ENCODE measurements at places on chromosomes 2 and 18. TPM values are rescaled to one million over a fixed set of nuclear protein-coding genes. Genes with fewer than 3 reads are reported as not detected.

- peak overlapping the region; percentile 91 for H3K27ac ChIP-seq
- no peaks in the 10 kb centered on the region for H3K27me3 ChIP-seq
- peak; percentile 99 for DNase-seq
- no peaks in the 10 kb centered on the region for H3K36me3 ChIP-seq
Observed at GRCh38 chr18:48781163-48781987, 169.4 kb downstream of the SMAD7 start.

DNA sequence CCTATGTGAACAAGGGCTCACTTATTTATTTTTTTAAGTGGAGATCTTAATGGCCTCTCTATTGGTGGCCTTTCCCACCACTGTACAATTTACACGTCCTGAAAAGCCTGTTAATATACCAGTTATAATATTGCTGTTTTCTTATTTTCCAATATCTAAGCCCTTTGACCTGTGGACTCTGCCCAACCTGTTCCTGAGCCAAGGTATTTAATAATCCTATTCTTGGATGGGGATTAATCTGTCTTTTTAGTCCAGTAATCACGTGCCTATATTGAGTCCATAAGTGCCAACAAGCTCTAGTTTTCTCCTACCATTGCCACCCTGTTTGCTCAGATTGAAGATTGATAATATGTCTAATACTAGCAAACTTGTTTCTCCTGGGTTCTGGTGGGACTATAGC is 42.7 kb downstream of the MBD5 start:
- no peaks in the 10 kb centered on the region for H3K27me3 ChIP-seq
- no peaks in the 10 kb centered on the region for H3K36me3 ChIP-seq
- H3K4me1 ChIP-seq = no peaks in the 10 kb centered on the region
- no peak overlapping the region for H3K4me3 ChIP-seq
- no peak for DNase-seq
- no peak overlapping the region for H3K27ac ChIP-seq

DNA sequence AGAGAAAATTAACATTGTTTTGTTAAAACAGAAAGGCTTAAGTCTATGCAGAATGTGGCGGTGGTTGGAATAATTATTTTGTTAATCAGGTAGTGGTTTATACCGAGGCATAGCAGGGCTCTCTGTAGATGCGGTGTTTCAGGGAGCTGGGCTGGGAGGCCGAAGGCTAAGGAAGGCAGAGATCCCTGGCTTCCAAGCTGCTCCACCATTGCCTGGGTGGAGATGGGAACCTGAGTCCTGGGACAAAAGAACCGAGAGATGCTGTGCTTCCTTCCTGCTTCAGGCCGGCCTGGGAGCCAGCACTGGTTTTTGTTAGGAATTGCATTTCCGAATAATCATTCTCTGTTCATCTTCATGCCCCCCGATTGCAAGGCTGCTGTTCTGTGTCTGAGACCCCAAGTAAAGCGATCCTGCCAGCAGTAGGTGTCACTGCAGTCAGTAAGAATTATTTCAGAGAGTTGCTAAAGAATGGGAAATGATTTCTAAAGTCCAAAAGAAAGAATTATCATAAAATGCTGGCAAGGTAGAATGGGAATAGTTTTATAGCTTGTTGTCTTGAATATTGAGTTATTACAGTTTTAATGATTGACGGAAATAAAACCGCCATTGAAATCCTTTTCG is 824.9 kb downstream of the GALR1 start:
- H3K36me3 ChIP-seq = no peaks in the 10 kb centered on the region
- H3K27me3 ChIP-seq = no peaks in the 10 kb centered on the region
- no peaks in the 10 kb centered on the region for H3K4me1 ChIP-seq

DNA sequence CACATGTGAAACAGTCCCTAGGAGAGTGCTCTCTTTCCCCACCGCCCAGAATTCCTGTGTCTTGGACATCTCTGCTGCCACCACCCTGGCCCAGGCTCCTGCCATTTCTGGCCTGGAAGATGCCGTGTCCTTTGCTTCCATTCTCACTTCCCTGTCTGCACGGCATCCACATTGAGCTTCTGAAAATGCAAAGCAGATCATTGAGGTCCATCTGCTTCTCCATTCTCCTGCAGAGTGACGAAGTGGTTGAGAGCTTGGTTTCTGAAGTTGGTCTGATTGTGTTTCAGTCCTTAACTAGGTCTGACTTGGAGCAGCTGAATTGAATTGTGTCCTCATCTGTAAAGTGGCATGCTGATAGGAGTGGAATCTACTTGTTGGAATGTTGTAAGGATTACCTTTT is 98.7 kb upstream of the MGAT5 start:
- no peak for DNase-seq
- H3K4me1 ChIP-seq = peaks cover 55% of the 10 kb centered on the region
- no peaks in the 10 kb centered on the region for H3K27me3 ChIP-seq
- H3K27ac ChIP-seq = no peak overlapping the region

GRCh38 chr2:95231723-95232122 is 24.4 kb downstream of the ZNF892 start:
- H3K4me3 ChIP-seq = no peak overlapping the region
- H3K27me3 ChIP-seq = no peaks in the 10 kb centered on the region
- H3K27ac ChIP-seq = no peak overlapping the region
- DNase-seq = no peak
- no peaks in the 10 kb centered on the region for H3K36me3 ChIP-seq

CROCC2 gene
- total RNA-seq = not detected

GPR39 gene
- total RNA-seq = not detected

CCNYL1 gene
- total RNA-seq = 10.2 TPM

ITGB6 gene
- 0.20 TPM for total RNA-seq

TEKT4 gene
- total RNA-seq = not detected

ALPG gene
- total RNA-seq = not detected

RAMP1 gene
- total RNA-seq = 275 TPM

Data from right atrium auricular region (tissue), 2 donors.